Lung (tissue), 17 donors: ENCODE measurements at places on chromosomes 2 and 18.

GRCh38 chr2:180790891-180791290, 189.5 kb upstream of the UBE2E3 start:
- no peak for DNase-seq
- no peak overlapping the region for H3K27ac ChIP-seq
- no peaks in the 10 kb centered on the region for H3K36me3 ChIP-seq
- no peaks in the 10 kb centered on the region for H3K27me3 ChIP-seq

GRCh38 chr18:25100418-25100817, 251.5 kb downstream of the ZNF521 start:
- no peak overlapping the region for H3K27ac ChIP-seq
- H3K4me1 ChIP-seq: peaks cover 3% of the 10 kb centered on the region
- no peaks in the 10 kb centered on the region for H3K27me3 ChIP-seq
- H3K36me3 ChIP-seq: no peaks in the 10 kb centered on the region

GRCh38 chr2:144351687-144352086, 168.2 kb downstream of the ZEB2 start:
- no peak for DNase-seq
- no peaks in the 10 kb centered on the region for H3K4me1 ChIP-seq
- H3K27ac ChIP-seq: no peak overlapping the region
- no peak overlapping the region for H3K4me3 ChIP-seq

DNA sequence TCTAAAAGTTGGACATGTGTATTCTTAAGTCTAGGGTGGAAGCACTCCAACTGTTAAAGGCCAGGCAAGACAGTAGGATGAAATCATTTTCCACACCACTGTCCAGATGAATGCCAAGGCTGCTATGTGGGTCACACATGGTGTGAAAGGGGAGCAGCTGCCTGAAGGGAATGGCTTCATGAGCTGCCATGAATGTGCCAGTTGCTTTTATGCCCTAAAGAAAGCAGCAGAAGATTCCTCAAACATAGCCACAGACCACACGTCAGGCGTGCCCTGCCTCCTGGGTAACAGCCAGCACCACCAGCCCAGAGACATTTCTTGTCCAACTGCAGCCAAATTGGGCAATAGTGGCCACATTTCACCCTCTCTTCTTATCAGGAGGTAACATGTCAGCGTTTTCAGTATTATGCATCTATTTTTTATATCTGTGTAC, 130.2 kb downstream of the MTCL1 start:
- H3K36me3 ChIP-seq: no peaks in the 10 kb centered on the region
- no peak overlapping the region for H3K4me3 ChIP-seq
- DNase-seq: no peak
- no peak overlapping the region for H3K27ac ChIP-seq

GRCh38 chr2:24702800-24703199, 90.4 kb downstream of the PTRHD1 start:
- peaks cover 17% of the 10 kb centered on the region for H3K36me3 ChIP-seq
- H3K4me3 ChIP-seq: no peak overlapping the region
- DNase-seq: no peak
- H3K27ac ChIP-seq: no peak overlapping the region

- H3K27ac ChIP-seq: no peak overlapping the region
- H3K4me1 ChIP-seq: peaks cover 8% of the 10 kb centered on the region
- no peaks in the 10 kb centered on the region for H3K36me3 ChIP-seq
- H3K4me3 ChIP-seq: no peak overlapping the region
Observed at GRCh38 chr2:120251078-120251477, 1.6 kb upstream of the RALB start.

DNA sequence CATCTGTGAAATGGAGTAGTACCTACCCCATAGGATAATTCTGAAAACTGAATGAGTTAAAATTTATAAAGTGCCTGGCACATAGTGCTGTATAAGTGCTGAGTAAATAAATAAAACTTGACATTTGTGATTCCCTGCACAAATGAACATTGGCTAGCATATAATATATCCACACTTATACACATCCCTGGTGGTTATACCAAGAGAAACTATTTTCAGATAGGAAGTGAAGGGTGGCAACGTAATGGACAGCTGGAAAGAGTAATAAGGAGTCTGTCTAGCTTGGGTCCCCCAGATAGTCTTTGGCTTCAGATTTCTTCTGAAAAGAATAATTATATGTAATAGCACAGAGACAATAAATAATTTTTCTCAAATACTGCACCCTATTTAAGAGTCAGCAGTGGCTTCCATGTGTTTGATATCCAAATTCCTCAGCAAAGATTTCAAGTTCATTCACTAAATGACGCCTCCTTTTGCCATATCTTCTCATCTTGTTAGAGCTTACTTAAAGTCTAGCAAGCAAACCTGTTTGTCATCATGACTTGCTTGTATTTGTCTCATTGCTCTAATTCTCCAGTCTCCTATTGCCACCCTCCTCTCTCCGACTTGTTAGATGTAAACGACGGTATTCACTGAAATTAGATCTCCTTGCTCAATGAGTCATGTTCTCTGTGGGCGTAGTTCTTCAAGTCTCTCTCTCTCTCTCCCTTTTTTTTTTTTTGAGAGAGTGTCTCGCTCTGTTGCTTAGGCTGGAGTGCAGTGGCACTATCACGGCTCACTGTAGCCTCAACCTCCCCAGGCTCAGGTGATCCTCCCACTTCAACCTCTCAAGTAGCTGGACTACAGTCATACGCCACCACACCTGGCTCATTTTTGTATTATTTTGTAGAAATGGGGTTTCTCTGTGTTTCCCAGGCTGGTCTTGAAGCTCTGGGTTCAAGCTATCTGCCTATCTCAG, 8.7 kb upstream of the ADGRF3 start:
- H3K36me3 ChIP-seq: peaks cover 5% of the 10 kb centered on the region
- no peak for DNase-seq
- H3K4me3 ChIP-seq: no peak overlapping the region
- H3K27ac ChIP-seq: no peak overlapping the region
- H3K4me1 ChIP-seq: no peaks in the 10 kb centered on the region

DNA sequence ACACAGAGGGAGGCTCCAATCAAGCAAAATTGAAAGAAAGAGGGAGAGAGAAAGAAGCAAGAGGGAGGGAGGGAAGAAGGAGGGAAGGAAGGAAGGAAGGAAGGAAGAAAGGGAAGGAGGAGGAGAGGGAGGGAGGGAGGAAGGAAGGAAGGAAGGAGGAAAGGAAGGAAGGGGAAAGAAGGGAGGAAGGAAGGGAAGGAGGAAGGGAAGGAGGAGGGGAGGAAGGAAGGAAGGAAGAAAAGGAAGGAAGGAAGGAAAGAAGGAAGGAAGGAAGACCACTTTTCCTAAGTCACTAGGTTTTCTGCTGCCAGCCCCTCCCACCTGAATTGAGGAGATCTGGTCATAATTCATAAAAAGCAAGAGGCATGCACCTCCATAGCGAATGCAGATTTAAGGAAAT, 287.0 kb downstream of the SP3 start:
- no peaks in the 10 kb centered on the region for H3K36me3 ChIP-seq
- no peak overlapping the region for H3K27ac ChIP-seq
- no peak for DNase-seq
- H3K4me1 ChIP-seq: no peaks in the 10 kb centered on the region

- no peaks in the 10 kb centered on the region for H3K27me3 ChIP-seq
- peaks cover 4% of the 10 kb centered on the region for H3K4me1 ChIP-seq
- H3K36me3 ChIP-seq: no peaks in the 10 kb centered on the region
- no peak for DNase-seq
- no peak overlapping the region for H3K4me3 ChIP-seq
Observed at GRCh38 chr2:8061219-8061618, 620.6 kb upstream of the ID2 start.

DNA sequence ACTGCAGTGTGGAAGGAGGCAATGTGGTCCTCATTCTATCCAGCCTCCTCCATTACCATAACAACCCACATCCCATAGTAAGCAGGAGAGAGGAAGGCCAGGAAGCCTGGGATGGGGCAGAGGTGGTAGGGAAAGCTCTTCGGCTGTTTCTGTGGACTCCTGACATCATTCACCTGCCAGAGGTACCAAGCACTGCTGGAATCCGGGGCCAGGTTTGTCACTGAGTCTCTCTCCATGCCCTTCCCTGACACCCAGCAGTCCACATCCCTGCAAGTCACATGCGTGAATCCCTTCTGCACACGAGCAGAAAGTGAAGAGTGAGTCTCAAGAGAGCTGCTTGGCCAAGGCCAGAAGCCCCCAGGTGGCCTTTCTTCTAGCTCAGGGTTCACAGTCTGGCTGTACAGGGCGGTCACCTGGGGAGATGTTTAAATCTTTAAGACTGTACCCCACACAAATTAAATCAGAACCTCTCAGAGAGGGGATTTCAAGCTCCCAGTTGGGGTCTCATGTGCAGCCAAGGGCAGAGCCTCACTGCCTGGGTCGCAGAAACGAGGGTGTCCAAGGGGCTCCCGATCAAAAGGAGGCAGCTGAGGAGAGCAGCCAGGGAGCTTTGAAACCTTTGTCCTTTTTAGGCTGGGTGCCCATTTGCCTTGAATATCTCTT, 94.2 kb downstream of the ARMC9 start:
- H3K4me1 ChIP-seq: no peaks in the 10 kb centered on the region
- DNase-seq: no peak
- no peaks in the 10 kb centered on the region for H3K27me3 ChIP-seq
- no peak overlapping the region for H3K4me3 ChIP-seq
- H3K36me3 ChIP-seq: peaks cover 6% of the 10 kb centered on the region
- H3K27ac ChIP-seq: no peak overlapping the region

GRCh38 chr18:55318951-55319441, 269.0 kb downstream of the TCF4 start:
- peak; percentile 88 for DNase-seq
- no peak overlapping the region for H3K4me3 ChIP-seq

GRCh38 chr2:159605441-159606178, 10.7 kb downstream of the BAZ2B start:
- H3K27ac ChIP-seq: no peak overlapping the region
- H3K4me3 ChIP-seq: no peak overlapping the region
- H3K4me1 ChIP-seq: peaks cover 29% of the 10 kb centered on the region
- H3K36me3 ChIP-seq: no peaks in the 10 kb centered on the region
- no peak for DNase-seq
- no peaks in the 10 kb centered on the region for H3K27me3 ChIP-seq
